ENCODE measurements at places on chromosomes 12 and 14.
A peak's percentile ranks its signal among the peaks of the same experiment; 100 is the strongest.

DNA sequence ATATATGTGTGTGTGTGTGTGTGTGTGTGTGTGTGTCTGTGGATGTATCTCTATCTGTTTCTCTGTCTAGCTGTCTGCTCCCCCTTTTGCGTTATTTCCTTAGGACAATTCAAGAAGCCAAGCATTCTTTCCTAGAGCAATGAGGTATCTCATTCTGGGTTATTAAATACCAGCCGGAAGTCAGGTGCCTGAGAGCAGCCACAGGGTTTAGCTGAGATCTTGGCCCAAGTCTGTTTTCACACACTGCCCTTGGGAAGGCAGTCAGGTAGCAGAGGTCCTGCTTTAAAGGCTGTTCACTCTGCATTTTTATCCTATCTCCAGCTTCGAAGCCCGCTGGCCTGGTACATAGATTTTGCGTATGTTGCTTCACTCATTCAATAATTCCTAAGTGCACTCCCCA, 76.8 kb downstream of the TSPAN9 start:
- DNase-seq, result no peak

GRCh38 chr12:55743406-55744339, 751 bp downstream of the GDF11 start:
- DNase-seq, result peak; percentile 64

DNA sequence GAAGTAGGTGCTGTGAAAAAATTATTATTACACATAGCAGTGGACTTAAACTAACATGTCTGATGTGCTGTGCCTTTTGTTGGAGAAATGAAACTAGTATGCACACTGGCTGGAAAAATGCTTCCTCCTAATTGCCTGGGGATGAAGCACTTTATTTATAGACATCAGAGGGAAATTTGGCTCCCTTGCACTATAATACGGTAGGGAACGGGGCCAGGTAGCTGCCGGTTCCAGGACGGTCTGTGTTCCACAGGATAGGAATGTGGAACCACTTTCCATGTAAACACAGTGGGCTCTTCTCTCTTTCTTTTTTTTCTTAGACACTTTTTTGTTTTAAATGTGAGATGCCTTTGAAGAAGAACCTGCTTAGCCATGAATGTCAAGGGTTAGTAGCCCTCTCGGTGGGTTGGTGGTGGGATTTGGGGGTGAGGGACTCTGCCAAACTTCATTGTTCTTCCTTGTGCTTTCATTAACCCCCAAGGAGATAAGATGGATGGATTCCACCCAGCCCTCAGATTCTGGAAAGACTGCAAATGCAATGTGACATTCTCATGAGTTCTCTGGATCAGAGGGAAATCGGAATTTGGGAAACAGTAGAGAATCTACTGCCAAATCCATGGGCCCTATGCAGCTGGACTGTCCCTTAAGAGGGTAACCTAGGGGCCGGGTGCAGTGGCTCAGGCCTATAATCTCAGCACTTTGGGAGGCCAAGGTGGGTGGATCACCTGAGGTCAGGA, 58.0 kb upstream of the GSC start:
- DNase-seq, result no peak

GRCh38 chr12:1796515-1797010, 23.8 kb upstream of the LRTM2 start:
- no peak for DNase-seq

- no peak for DNase-seq
Measured at GRCh38 chr12:106551410-106551809, 31.4 kb upstream of the RFX4 start.

Data from caudate nucleus (tissue), 63 donors.